ENCODE measurements at places on chromosomes 16 and 17.

- DNase-seq = no peak
These were observed 3.3 kb downstream of the ASPHD1 start for GRCh38 chr16:29903590-29903989.

GRCh38 chr17:30921544-30922196 is at the start of gene ADAP2:
Gene ADAP2, plus strand, starts transcription at chr17:30921945. Its CDS starts 70 bp downstream, at chr17:30922015.
- DNase-seq = no peak

DNA sequence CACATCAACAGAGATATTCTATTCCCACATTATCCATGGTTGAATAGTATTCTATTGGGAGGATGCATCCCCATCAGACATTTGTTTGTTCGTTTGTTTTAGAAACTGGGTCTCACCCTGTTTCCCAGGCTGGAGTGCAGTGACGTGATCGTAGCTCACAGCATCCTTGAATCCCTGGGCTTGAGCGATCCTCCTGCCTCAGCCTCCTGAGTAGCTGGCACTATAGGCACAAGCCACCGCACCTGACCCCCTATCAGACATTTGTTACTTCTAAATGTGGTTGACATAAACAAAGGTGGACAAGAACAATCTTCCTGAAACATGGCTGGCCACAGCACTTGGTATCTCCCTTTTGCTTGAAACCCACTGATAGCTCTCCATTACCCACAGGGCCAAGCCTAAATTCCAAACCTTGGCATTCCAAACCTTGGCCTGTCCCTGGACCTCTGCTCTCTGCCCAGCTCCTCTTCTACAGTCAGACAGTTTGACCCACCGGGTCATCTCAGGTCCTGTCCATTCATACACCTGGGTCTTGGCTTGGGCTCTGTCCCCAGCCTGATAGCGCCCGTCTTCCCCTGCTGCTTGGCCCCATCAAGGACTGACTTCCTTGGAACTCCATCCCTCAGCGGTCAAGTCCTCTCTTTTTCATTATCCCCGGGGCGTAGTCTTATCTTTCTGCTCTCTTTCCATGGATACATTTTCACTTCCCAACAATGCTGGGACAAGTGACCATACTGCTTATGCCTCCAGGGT is 1.5 kb upstream of the PRR29 start:
- DNase-seq = no peak

DNA sequence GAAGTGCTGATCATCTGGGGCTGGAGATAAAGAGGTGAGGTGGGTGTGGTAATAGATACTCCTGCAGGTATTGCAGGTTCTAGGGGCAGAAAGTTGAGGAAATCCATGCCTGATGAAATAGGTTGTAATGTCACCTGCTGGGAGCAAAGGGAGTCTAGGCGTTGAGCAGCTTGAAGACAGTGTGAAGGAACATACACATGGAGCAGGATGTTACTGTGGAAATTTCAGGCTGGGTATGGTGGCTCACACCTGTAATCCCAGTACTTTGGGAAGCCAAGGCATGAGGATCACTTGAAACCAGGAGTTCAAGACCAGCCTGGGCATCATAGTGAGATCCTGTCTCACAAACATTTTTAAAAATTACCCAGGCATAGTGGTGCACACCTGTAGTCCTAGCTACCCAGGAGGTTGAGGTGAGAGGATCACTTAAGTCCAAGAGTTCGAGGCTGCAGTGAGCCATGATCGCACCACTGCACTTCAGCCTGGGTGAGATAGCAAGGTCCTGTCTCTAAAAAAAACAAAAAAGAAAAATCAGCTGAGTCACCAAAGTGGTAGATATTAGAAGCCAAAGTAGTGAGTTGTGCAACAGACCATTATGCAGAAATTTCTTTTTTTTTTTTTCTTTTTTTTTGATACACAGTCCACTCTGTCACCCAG is 9.1 kb upstream of the CRYBA1 start:
- DNase-seq = no peak

DNA sequence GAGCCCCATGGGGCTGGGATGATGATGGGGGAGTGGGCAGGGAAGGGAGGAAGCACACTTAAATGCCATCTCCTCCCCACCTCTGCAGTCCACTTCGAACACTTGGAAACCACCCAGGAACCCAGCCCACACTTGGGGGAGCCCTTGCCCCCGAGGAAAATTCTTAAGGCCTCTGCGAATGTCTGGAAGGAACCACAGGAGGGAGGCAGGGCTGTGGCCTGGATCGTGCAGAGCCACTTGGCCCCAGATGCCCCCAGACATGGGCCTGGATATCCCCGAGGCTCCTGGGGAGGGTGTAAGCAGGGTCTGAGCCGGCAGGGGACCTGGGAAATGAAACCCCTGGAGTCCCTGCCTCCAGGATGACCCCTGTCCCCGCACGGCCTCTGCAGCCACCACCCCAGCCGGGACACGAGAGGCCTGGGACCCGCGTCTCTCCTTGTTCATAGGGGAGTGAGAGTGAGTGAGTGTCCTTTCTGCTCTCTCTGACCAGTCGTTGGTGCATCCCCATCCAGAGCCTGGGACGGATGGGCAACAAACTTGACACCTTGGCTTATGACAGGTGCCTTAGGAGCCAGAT is 11.8 kb upstream of the MTSS2 start:
- DNase-seq = no peak

DNA sequence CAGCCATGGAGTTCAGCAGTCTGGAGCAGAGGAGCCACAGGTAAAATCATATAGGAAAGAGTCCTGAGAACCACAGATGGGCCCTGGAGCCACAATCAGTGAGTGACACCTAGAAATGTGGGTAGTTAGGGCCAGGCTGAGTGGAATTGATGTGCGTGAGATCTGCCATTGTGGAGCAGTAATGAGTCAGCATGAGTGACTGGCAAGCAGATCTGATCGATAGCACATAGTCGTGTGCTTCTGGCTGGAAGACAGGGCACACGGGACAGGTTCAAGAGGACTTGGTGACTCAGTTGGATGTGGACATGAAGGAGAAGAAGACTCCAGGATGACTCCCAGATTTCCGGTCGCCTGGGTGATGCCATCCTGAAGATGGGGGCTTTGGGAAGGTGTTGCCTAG is 12.3 kb downstream of the ADORA2B start:
- DNase-seq = no peak

DNA sequence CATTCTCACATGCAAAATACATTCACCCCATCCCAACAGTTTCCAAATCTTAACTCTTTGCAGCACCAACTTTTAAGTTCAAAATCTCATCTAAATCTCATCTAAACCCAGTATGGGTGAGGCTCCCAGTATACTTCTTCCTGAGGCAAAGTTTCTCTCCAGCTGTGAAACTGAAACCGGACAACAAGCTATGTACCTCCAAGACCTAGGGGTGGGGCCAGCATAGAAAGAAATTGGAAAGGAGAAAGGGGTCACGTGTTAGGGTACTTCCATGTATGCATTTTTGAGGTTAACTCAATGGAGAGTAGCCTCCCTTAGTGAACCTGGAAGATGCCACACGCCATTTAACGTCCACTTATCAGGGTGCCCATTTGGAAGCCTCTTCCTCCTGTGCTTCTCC is 23.9 kb upstream of the LRRC75A start:
- no peak for DNase-seq
